ENCODE measurements at places on chromosomes 2 and 18.
A peak's percentile ranks its signal among the peaks of the same experiment; 100 is the strongest.

GRCh38 chr2:149418065-149418464 is 87.7 kb downstream of the LYPD6 start:
- no peak for DNase-seq

DNA sequence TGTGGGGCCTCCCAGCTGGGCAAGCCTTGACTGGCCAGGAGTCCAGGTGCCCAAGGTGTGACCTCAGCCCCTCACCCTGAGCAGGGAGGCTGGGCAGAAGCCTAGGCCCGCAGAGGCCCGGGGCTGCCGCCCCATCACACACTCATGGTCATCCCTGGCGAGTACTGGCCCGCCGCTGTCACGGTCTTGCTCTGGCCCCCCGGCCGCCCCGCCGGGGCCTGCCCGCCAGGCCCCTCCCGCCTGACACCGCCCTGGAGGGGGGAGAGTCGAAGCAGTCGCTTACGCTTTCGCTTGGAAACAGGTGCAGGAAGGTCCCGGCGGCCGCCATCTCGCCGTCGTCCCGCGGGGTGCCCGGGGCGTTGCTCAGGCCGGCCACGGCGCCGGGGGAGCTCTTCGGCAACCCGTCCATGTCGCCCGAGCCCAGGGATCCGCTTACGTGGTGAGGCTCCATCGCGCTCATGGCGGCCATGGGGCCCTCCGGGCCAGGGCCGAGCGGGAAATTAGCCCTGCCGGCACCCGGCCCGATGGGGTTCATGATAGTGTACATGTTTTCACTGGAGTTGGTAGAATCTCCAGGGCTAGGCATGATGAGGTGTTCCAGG is 26.6 kb upstream of the ANKRD62 start:
- no peak for DNase-seq

- no peak for DNase-seq
These were observed 691 bp upstream of the THSD7B start for GRCh38 chr2:136764452-136765255.

GRCh38 chr18:39835303-39836030 is 2119.6 kb upstream of the PIK3C3 start:
- no peak for DNase-seq

DNA sequence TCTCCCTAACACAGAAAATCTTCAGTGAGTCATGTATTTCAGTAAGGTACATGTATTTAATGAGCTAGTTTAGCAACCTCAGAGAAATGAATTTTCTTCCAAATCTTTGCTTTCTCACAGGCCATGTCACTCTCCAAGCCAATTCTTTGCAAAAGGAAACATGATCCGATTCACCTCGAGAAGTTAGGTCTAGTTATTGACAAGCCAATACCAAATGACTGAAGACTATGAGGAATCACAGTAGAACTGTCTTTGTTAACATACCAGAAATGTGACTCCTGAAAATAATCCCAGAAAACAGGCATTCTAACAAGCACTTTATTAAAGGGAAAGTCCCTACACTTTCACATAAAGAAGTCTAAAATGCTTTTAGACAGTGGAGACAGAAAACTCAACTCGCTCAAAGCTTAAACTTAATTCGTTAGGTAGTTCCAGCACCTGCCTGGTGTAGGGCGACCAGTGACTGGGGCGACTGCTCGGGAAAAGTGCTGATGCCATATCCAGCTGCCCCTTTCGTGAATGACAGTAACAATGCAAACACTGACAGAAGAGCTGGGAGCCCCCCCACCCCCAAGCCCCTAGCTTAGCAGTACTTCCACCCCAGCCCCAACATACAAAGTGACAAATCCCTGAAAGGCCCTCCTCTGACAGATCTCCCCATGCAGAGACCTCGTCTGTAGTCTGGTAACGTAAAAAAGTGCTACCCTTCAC is 1.8 kb downstream of the MEMO1 start:
- DNase-seq, result no peak

GRCh38 chr2:84732897-84733778 is 147.7 kb downstream of the TRABD2A start:
- no peak for DNase-seq

- DNase-seq, result no peak
These were observed 15.7 kb upstream of the ACVR2A start for GRCh38 chr2:147829106-147829505.

- DNase-seq, result no peak
These were observed 139.5 kb downstream of the NOL4 start for GRCh38 chr18:34085140-34085739.

- no peak for DNase-seq
These were observed 64.0 kb upstream of the GALNT5 start for GRCh38 chr2:157193461-157193860.

- DNase-seq, result no peak
These were observed 151.0 kb upstream of the COPS8 start for GRCh38 chr2:236934656-236935055.

GRCh38 chr2:156110890-156111289 is 221.6 kb downstream of the NR4A2 start:
- DNase-seq, result no peak

DNA sequence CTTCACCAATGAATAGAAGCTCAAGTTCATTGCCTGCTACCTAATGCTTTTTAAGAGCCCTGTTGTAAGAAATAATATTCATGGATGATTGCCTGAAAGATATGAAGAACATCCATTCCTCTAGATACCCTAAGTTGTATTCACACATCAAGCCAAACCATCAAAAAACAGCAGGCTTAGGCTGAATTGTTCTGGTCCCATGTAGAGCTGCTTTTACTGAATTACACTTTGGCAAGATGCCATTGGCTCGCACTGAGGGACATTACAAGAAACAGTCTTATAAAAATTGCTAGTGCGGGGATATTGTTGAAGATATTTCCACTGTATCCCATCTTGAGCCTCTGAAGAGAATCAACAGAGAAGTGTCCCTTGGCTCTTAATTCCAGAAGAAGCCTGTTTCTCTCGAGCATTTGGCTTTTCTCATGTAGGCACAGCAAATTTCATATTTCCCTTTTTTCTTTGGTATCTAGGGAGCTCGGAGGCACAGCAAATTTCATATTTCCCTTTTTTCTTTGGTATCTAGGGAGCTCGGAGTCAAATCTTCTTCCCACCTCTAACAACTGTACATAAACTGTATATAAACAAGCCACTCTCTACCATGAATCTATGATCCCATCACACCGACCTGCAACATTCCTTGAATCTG is 107.5 kb downstream of the COLEC12 start:
- no peak for DNase-seq

DNA sequence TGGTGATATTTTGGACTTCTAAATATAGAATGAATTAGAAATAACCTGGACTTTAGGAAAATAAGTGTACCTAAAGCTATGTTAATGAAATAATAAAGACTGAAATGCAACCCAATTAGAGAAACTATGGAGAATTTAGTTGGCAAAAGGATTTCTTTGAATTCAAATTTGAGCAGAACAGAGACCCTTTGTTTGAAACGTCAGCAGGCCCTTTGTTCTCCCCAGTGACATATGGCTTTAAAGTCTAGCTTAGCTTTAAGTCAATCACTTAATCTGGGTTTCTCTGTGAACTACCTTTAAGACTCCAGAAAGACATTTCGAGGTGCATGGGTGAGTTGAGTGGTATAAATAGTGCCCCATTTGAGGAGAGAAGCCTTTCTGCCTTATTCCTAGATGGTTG is 130.5 kb upstream of the CREB1 start:
- DNase-seq, result no peak

- DNase-seq, result no peak
These were observed 14.9 kb downstream of the SCG2 start for GRCh38 chr2:223587301-223587700.

DNA sequence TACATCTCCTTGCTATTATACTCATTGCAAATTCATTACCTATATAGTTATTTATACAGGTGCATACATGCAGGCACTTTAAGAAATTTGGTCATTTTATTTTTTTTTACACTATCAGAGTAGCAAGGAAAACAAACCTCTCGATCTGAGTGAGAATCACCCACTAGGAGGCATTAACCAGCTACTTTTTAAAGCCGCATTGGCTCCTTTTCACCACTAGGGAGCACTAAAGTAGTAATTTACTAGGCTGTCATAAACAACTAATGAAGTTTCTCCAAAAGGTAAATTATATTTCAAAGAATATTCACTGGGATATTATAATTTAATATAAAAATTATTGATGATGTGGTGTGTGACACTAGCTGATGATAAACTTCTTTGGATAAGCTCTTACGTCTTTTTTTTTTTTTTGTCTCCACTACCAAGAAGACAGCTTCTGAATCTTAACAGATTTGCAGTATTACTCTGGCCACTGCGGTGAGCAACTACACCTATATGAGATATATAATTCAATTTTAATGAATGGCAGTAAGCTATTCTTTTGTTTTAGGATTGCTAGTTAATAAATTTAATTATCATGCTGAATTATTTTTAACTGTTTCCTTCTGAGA is 101.9 kb downstream of the NOL4 start:
- peak; percentile 60 for DNase-seq

GRCh38 chr2:203740871-203741281 is 34.4 kb downstream of the CD28 start:
- DNase-seq, result no peak
